Small intestine (tissue), 16 donors: ENCODE measurements at places on chromosomes 3 and 15. TPM values are rescaled to one million over a fixed set of nuclear protein-coding genes. Genes with fewer than 3 reads are reported as not detected.
A peak's percentile ranks its signal among the peaks of the same experiment; 100 is the strongest.

DNA sequence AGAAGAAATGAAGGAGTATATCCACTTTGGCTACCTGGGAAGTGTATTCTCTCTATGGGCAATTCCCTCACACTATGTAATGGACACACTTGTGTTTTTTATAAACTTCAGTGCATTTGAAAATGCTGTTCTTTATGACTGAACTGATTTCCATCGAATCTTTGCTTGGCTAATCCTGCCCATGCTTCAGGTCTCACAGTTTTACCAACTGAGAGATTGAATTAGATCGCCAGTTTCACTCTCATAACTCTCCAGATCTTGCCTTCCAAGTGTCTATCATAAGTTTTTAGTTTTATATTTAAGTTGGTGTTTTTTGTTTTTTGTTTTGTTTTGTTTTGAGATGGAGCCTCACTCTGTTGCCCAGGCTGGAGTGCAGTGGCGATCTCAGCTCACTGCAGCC is 73.5 kb upstream of the MBNL1 start:
- no peak for DNase-seq

- peak; percentile 20 for DNase-seq
These were observed 87.4 kb upstream of the ADAMTS17 start for GRCh38 chr15:100429116-100429728.

Gene DLL4
- polyA plus RNA-seq, result 13.2 TPM

GRCh38 chr3:86790884-86791549 is 199.9 kb downstream of the VGLL3 start:
- no peak for DNase-seq

Gene TJP1
- polyA plus RNA-seq, result 31.1 TPM

Gene CD200R1
- 0.27 TPM for polyA plus RNA-seq

Gene RNU6-1
- not detected for polyA plus RNA-seq
